ENCODE measurements at places on chromosomes 11 and 22.
A peak's percentile ranks its signal among the peaks of the same experiment; 100 is the strongest.

DNA sequence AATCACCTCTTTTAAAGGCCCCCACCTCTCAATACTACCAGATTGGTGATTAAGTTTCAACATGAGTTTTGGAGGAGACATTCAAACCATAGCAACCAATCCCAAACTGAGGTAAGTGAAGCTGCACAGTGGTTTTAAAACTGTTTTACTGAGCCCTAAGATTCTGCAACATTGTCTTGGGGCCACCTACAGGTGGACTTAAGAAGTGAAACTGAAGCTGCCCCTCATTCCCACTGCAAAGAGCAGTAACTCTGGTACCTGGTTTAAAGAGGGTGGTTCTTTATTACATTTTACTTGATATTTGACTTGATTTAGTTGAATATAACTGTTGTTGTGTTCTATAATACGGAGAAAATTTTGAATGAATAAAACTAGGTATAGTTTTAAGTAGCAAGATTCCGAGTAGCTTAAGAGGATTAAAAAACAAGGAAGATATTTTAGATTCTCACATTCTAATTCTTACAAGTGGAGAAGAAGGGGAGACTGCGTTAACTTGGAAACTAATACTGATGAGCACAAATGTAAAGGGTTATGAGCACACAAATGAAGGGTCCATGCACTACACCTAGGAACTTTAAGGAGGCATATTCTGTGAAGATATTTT, 26.7 kb downstream of the SYT9 start:
- no peak for DNase-seq

DNA sequence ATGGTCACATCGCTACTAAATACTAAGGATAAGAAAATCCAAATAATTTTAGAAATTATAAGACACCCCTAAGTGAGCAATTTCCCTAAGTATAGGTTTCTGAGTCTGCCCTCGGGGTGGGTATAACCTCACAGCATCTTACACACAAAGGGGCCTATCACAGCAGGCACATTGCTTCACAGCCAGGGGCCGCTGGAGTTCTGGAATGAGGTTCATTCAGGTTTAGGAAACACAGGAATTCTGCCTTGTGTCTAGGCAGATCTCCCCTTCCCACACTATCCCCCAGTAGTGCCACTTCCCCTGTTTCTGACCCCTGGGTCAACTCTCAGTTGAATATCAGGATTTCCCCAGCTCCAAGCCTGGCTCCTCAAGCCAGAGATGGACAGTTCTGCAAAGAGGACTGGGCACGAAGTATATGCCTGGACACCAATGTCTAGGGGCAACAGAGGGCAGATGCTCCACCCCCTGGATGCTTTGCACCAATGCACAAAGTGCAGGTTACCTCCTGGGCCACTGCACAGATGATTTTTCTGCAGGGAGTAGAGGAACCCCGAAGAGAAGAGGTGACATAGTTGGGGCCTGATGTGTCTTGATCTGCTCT, 11.4 kb downstream of the TUBA8 start:
- no peak for DNase-seq

- no peak for DNase-seq
Measured at GRCh38 chr11:64126371-64126770, 39.5 kb downstream of the MACROD1 start.

GRCh38 chr11:45899448-45900174, 7.5 kb downstream of the FREY1 start:
- DNase-seq, result peak; percentile 50

GRCh38 chr11:87110443-87111131, 72.9 kb downstream of the TMEM135 start:
- no peak for DNase-seq

DNA sequence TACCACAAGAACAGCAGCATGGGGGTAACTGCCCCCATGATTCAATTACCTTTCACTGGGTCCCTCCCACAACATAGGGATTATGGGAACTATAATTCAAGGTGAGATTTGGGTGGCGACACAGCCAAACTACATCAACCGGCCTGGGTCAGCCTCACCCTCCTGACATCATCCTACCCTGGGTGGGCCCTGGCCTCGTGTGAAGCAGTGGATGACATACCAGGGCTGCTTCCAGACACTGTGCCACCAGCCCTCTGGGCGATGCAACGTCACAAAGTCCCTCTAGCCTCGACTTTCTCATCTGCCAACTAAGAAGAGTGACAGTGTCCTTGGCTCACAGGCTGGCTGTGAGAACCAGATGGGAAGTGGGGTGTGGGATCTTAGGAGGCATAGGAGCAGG, 8.7 kb upstream of the TPCN2 start:
- no peak for DNase-seq

DNA sequence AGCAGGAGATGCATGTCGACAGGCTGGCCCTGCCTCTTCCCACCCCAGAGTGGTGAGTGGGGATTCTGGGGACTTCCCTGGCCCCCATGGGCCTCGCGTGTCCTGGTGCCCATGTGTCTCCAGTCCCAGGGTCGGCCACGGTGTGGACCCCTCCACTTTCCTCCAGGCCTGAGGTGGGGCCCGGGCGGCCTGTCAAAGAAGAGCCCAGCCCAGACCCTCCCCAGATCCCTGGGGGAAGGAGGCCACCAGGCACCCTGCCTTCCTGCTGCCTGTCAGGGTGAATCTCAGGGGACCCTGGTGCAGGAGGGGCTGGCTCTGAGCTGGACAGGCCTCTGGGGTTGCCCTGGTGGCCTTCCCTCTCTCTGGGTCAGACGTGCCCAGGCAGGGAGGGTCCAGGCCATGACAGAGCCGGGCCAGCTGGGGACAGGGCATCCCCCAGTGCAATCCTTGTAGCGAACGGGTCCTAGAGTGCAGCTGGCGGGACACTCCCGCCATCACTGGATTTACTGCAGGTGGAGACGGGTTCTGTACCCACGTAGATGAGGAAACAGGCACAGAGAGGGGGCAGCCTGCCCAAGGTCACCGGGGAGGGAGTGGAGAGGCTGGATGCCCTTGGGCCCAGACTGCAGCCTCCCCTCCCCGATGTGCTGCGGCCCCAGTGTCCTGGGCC, 13.5 kb upstream of the MUC6 start:
- no peak for DNase-seq

Measured in activated CD4-positive, alpha-beta T cell treated with anti-CD3 and anti-CD28 coated beads for 4 hours (primary cell).